ENCODE measurements at places on chromosomes 6 and 20.
A peak's percentile ranks its signal among the peaks of the same experiment; 100 is the strongest.

- no peak for DNase-seq
Observed at GRCh38 chr20:61565791-61566190, 313.7 kb downstream of the CDH4 start.

DNA sequence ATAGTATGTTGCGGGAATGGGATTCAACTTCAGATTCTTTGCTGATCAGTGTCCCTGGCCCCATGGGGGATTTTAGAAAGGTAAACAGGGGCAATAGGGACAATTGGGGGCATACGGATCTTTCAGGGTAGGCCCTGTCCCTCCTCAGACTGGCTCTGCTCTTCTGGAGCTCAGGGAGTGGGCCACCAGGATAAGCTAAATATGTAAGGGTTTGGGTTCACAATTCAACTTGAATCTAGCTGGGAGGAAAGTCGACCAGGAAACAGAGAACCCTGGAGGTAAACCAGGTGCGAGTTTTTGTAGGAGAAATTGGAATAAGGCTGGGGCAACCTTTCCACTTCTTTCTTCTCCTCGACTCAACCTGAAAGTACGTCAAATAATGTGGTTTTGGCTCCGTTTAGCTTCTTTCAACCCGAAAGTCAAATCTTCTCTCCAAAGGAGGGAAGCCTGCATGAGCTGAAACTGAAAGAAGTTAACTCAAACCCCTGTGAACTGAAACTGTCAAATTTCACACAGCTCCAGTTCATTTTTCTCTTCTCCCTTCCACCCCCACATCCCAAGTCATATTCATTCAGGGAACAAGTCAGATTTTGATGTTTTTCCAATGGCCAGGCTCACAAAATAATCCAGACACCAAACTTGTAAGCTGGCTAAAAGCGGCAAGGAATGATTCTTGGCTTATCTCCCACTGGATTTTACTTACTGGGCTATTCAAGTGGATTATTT lies 278.2 kb downstream of the CLIC5 start:
- DNase-seq, result peak; percentile 9

- no peak for DNase-seq
Observed at GRCh38 chr6:147170269-147170668, 33.9 kb upstream of the STXBP5 start.

GRCh38 chr6:167550941-167551627 lies 226.2 kb downstream of the TTLL2 start:
- DNase-seq, result no peak

- DNase-seq, result no peak
Observed at GRCh38 chr20:17161673-17162481, 65.0 kb upstream of the PCSK2 start.

GRCh38 chr6:111450087-111450486 lies 32.9 kb downstream of the REV3L start:
- no peak for DNase-seq

- no peak for DNase-seq
Observed at GRCh38 chr6:138405816-138406413, 1.9 kb downstream of the HEBP2 start.

GRCh38 chr6:146543211-146543939 lies at the start of gene RAB32:
Gene RAB32, plus strand, starts transcription at chr6:146543833. Its CDS starts 39 bp downstream, at chr6:146543872.
- DNase-seq, result peak; percentile 99

- DNase-seq, result no peak
Observed at GRCh38 chr6:119915971-119916370, 566.4 kb upstream of the MAN1A1 start.

- DNase-seq, result peak; percentile 57
Observed at GRCh38 chr6:36413489-36414480, 26.3 kb upstream of the ETV7 start.

DNA sequence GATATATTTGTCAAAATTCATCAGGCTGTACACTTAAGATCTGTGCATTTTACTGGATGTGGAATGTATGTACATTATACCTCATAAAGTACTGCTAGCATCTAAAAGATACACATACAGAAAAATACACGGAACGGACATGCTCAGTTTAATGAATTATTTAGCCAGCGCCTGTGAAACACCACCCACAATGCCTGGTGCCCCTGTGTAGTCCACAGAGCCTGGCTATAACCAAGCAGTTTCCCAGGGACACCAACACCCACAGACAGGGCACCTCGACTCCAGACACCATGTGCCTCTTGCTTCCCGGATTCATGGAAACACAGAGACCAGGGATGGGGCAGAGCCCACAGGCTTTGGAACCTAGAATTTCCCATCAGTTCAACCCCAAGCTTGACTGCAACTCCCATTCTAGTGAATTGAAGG lies 17.4 kb upstream of the ARMC12 start:
- no peak for DNase-seq

GRCh38 chr6:167506443-167507301 lies 181.8 kb downstream of the TTLL2 start:
- DNase-seq, result no peak

DNA sequence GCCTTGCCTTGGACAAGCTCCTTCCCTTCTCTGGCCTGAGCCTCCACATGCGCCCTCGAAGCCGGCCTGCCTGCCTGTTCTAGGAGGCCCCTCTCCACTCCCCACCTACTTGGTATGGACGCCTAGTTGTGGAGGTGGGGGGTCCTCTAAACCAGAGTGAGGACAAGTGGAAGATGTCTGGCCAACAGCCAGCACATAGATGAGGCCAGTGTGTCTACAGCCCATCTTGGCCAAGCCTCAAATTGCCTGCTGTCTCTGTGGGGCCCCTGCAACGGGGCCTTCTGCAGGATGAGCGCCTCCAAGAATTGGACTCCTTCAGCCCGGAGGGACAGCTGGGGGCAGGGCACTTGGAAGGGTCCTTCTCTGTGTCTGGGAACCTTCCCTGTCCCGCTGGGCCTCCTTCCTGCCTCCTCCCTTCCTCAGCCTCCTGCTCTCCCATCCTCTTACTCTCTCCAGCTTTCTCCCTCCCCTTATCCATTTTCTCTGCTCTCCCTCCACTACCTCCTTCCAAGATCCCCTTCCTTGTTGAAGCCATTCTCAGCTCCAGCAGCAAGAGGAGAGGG lies 1.6 kb downstream of the MDFI start:
- DNase-seq, result no peak

DNA sequence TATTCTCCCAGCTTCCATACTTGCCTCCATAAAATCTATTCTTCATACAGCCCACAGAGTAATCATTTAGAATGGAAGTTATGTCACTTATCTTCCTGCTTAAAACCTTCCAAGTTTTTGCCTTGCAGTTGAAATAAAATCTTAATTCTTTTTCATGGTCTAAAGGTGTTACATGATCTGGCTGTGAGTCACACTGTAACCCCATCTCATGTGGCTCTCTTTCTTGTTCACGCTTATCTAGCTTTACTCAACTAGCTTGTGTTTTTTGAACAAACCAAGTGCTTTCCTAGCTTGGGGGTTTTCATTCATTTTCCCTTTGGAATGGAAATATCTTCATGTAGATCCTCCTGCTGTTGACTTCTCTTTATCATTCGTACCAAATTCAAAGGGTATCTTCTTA lies 23.6 kb upstream of the THEMIS start:
- no peak for DNase-seq

- peak; percentile 55 for DNase-seq
Observed at GRCh38 chr6:4313044-4313686, 177.8 kb upstream of the ECI2 start.

GRCh38 chr6:28977341-28978132 lies 27.6 kb downstream of the ZNF311 start:
- peak; percentile 95 for DNase-seq

GRCh38 chr20:38084425-38084951 lies 50.9 kb downstream of the RPRD1B start:
- DNase-seq, result no peak

DNA sequence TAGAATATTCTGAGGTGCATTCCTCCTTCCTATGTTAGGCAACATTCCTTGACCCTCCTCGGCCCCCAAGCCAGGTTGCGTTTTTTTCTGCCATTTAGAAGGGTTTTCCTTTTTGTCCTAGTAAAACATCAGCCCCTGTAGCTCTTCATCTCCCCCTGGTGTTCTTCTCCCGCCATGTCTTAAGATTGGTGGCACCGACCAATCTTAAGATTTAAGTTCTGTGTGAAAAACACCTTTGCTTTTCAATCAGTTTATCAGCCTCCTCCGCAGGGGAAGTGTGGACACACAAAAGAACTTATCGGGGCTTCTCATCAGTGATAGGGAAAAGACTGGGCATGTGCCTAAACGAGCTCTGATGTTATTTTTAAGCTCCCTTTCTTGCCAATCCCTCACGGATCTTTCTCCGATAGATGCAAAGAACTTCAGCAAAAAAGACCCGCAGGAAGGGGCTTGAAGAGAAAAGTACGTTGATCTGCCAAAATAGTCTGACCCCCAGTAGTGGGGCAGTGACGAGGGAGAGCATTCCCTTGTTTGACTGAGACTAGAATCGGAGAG lies 719 bp upstream of the EDN1 start:
- DNase-seq, result peak; percentile 82

- peak; percentile 33 for DNase-seq
Observed at GRCh38 chr6:34553750-34554149, 2.4 kb downstream of the SPDEF start.

DNA sequence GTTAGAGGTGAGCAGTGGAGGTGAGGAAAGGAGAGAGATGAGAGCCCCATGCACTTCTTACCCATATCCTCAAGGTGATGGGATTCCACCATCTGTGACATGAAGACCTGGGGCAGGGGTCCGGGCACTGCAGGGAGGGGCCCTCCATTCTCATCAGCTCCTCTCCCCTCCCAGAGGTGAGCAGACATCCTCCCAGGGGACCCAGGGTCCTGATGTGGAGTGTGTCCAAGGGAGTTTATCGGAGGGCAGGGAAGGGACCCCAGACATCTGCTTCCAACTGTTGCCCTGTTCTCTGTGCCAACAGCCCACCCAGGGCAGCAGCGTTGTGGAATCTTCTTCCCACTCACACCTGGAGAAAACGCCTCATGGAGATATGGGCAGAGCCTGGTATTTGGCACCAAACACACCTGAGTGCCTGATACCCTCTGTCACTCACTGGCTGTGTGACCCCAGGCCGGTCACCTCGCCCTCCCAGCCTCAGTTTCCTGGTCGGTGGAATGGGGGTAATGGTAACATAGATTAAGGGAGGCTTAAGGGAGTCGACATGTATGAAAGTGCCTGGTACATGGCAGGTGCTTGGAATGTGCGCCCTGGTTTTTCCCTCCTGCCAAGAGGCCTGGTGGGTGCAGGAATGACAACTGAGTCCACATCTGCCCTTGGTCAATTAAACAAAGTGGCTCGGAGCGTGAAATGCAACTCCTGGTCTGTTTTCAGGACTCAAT lies 227.9 kb downstream of the PREX1 start:
- no peak for DNase-seq

- DNase-seq, result peak; percentile 62
Observed at GRCh38 chr6:136788069-136788902, 4.0 kb downstream of the MAP3K5 start.

GRCh38 chr6:149925253-149925973 lies 2.5 kb upstream of the RAET1G start:
- no peak for DNase-seq

GRCh38 chr6:31332637-31333602 lies 24.1 kb downstream of the HLA-B start:
- peak; percentile 54 for DNase-seq

GRCh38 chr20:48571949-48572847 lies 255.6 kb downstream of the PREX1 start:
- DNase-seq, result no peak

GRCh38 chr20:34017610-34018009 lies 23.9 kb downstream of the RALY start:
- DNase-seq, result no peak

DNA sequence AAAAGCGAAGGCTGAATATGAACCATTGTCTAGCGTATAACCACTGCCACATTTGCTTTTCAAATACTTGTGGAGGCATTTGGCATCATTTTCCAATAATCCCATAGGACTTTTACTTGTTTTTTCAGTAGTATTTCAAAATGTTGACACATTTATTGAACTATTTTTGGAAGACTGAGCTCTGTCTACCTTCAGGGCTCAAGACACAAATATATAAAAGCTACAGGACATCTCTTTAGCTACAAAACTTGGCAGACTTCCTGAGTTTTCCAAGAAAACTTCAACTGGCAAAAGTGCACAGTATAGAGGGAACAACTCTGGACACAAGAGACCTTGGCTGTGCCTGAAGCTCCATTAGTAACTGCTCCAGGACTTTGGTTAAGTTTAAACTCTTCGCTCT lies 13.4 kb downstream of the EPB41L2 start:
- DNase-seq, result no peak

GRCh38 chr6:157715728-157716164 lies 107.3 kb upstream of the SNX9 start:
- no peak for DNase-seq

DNA sequence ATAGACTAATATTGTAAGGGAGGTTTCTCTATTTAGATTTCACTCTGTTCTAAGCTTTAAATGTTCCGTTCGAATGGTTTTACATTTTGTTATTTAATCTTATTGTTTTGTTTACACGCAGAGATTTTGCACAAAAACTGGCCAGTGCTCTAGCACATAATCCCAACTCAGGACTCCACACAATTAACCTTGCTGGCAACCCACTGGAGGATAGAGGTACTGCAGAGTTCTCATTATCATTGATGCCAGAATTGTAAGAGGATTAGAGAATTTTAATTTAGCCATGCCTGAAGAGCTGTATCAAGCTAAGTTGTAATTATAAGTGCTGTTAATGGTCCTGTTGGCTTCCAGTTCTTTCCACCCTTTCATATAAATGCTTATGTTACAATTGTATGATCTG lies 179.7 kb upstream of the SCGN start:
- DNase-seq, result no peak

DNA sequence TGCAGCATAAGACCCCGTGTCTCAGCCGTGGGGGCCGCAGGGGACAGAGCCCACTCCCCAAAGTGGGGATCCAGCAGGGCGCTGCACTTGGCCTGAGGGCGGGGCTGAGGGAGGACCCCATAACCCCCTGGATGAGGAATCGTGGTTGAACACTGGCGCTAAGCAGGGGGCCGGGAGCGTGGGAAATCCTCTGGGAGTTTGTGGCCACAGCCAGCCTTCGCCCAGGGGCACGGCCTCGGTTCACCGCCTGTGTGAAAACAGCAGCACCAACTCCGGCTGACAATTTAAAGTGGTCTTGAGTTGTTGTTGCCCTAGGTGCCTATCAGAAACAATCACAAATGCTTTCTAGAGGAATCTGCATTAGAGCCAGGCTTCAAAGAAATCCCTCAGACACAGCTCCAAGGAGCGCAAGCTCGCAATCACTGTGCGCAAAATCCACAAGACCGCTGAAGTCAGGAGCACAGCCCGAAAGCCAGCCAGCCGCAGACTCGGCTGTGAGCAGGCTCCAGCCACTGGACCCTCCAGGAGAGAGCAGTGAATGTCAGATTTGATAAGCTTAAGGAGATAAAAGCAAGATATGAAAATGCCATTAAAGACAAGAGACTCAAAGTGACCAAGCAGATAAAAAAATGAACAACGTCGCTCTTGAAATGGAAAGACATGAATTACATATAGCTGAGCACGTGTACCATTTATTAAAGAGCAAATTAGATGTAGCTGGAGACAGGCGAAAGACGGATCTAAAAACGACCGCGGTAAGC lies 10.9 kb upstream of the RPS6KA2 start:
- DNase-seq, result no peak

GRCh38 chr20:44409132-44409600 lies 53.7 kb downstream of the HNF4A start:
- no peak for DNase-seq

DNA sequence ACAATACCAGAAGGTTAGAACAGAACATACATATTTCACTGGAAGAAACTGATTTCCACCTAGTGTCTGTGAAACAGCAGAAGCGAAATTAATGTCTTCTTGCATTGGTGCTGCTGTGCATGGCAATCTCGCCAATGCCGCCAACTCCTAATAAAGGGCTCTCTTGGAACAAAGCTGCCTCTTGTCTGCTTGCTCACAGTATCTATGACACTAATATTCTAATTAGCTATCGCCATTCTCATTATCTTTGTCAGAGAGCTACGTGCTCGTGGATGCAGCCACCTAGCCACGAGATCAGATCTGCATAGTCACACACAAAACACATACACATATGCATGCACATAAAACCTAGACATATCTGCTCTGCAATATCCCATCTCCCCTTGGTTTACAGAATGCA lies 145.9 kb upstream of the OLIG3 start:
- no peak for DNase-seq

Measured in suppressor macrophage treated with lipopolysaccharide for 1 hour (primary cell).